ENCODE measurements at places on chromosomes 4 and X.

DNA sequence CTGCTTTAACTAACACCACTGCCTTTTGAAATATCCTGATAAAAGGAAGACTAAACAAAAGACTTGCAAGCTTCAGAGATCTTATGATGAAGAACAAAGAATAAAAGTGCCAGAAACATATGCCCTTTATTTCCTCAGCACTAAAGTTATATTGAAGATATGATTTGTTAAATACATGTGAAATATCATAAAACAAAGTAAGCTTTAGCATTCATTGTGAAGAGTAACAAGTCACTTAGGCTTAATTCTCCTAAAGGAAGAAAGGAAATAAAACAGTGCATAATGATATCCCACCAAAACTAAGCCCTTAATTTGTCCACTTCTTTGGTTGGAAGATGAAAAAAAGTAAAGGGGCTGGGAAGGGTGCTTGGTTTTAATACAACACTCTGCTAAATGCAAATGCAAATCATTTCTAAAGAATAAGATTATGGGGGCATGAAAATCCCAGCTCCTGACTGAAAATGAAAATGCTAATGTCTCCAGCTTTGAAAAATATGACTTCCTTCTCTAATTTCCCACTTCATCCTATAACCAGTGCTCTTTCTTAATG, 227.2 kb downstream of the FAT4 start:
- no peak for DNase-seq

GRCh38 chr4:107877361-107877760, 52.6 kb downstream of the SGMS2 start:
- no peak for DNase-seq

DNA sequence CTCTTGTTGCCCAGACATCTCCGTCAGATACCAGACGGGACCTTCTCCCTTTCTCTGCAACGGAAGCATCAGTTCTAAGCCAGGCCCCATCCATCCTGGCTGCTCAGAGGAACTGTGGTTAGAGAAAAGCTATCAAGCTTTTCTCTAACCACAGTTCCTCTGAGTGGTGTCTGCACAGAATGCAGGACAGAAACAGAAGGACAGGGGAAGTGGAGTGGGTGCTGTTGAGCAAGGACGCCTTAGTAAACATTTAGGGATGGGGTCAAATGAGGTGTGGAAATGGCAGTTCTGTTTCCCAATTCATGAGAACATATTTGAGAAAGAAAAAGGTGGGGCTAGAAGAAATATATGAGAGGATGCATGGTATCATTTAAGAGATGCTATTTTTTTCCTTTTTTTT, 283.8 kb downstream of the CRLF2 start:
- no peak for DNase-seq

GRCh38 chrX:43500246-43500645, 155.9 kb upstream of the MAOA start:
- no peak for DNase-seq

DNA sequence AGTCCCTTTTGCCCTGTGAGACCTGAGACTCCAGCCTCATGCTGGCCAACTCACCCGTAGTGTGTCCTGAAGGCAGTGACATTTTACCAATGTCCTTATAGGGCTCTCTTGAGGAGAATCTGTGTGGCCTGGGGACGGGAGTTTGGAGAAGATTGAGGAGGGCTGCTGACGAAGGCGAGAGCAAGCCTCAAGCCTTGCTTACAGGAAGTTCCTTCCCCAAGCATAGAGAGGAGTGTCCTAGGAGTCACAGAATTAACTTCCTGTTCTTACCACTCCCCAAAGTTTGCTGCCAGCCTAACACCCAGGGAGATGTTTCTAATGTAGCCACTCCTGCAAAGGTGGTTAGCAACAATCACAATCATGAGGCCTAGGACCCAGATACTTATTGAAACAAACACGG, at the start of gene NXF3:
Gene NXF3, minus strand, starts transcription at position 202 of the 400 bp plus-strand sequence. Its CDS starts 120 bp downstream, at position 82.
- no peak for DNase-seq

DNA sequence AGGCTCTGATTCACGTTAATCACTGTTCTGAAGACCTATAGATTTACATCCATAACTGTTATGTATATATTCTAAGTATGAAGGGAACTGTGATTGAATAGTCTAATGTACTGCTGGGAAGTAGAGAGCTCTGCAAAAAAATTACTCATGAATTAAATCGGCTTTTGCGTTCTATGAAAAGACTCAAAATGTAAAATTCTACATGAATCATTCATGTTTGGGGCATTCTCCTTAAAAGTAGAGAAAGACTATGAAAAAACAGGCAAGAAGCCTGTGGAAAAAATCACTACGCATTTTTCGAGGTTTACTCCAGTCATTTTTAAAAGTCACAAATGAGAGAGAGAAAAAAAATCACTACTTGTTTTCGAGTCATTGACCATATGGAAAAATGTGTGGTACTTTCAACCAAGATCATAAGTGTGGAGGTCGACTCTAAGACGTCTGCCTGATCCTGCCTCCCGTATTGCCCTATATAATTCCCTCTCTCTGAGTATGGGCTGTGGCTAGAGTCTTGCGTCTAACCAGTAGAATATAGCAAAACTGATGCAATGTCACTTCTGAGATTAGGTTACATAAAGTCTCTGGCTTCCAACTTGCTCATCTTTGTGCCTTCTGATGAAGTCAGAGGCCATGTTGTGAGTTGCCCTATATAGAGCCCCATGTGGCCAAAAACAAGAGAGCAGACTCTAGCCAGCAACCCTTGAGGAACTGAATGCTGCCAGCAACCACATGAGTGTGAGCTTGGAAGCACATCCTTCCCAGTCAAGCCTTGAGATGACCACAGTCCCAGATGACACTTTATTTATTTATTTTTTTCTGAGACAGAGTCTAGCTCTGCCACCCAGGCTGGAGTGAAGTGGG, 32.1 kb upstream of the VEGFD start:
- DNase-seq, result no peak

- DNase-seq, result no peak
Measured at GRCh38 chr4:87053176-87053658, 118.4 kb downstream of the AFF1 start.

- no peak for DNase-seq
Measured at GRCh38 chr4:15451866-15452765, 17.6 kb upstream of the CC2D2A start.

DNA sequence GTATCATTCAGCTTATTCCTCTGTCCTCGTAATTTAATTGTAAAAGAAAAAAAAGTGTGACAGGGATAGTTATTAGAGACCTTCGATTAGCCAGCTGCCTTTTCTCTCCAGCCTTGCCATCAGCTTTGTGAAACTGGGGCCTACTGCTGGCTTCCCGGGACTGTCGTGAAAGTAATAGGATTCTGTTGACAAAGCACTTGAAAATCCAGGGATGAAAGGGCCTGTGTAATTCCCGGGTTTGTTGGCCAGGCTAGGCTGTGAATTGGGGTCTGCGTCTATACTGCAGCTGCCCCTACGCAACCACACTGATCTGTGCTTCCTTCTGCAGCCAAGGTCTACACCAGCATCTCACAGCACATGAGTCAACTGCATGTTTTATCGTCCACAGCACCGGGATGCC, 120.4 kb upstream of the SCML1 start:
- DNase-seq, result no peak

DNA sequence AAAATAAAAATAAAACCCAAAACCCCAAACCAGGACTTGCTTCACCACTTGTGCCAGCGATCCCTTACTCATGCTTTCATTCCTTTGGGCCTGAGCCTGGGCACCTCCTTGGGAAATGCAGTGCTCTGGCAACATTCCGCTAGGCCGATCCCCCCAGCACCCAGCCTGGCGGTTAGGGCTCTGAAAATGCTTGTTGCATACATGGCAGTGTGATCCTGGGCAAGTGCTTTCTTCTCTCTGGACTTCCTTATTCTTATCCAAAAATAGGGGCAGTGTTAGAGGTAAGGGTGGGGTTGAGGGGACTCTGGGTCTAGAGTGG, 4.6 kb downstream of the ZNF185 start:
- no peak for DNase-seq

DNA sequence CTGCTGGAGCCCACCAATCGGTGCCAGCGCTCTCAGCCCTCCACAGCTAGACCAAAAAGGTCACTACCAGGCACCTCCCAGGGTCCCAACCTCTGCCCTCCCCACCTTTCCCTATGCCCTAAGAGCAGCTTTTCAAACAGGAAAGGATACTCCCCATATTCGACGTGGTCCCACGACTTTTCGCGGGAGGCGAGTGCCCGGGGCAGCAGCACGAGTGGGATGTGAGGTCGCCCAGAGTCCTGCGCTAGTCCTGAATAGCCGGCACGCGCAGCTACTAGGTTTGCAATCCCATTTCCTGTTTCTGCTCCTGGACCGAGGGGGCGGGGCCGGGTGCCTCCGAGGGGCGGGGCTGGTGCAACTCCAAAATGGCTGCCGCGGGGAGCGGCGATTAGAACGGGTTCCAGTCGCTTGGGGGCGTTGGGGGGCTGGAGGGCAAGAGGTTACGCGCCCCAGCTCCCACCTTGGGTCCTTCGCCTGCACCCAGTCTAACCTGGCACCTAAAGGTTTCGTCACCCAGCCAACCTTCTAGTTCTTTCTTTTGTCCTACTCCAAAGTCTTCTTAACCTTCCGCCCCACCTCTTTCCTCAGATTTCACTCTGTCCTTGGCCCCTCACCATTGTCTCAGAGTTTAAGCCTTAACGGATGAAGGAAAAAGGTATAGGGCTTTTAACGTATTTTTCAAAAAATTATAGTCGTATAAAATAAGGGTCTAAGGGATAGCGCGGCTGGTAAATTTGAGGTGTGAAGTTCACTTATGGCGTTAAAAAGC, 85.0 kb upstream of the TENT5D start:
- DNase-seq, result no peak

DNA sequence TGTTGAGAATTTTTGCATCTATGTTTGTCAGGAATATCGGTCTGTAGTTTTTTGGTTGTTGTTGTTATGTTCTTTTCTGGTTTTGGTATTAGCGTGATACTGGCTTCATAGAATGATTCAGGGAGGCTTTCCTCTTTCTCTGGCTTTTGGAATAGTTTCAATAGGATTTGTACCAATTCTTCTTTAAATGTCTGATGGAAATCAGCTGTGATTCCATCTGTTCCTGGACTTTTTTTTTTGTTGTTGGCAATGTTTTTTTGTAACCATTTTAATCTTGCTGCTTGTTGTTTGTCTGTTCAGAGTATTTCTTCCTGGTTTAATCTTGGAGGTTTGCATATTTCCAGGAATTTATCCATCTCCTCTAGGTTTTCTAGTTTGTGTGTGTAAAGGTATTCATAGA, 81.5 kb upstream of the GK2 start:
- DNase-seq, result no peak

DNA sequence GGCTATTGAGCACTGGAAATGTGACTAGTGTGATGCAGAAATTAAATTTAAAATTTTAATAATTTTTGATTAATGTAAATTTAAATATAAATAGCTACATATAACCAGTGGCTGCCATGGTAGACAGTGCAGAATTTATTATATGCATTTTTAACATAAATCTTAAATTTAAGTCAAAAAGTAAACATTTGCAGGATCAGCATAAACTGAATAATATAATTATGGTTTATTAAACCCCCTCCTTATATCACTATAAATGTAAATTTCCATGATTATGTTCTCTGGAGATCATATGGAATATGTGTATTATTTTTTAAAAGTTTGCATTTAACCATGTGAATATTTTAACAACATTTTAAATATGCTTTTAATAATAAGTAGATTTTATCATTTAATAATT, 155.8 kb downstream of the TEX13C start:
- no peak for DNase-seq
